Right lung (tissue), 10 donors: ENCODE measurements at places on chromosomes 3 and 15. TPM values are rescaled to one million over a fixed set of nuclear protein-coding genes. Genes with fewer than 3 reads are reported as not detected.

IFT80 gene
- polyA plus RNA-seq = 94.0 TPM

SLC12A8 gene
- polyA plus RNA-seq = 1.5 TPM

TMEM39A gene
- polyA plus RNA-seq = 67.4 TPM

XCR1 gene
- 0.80 TPM for polyA plus RNA-seq

PAK2 gene
- 46.7 TPM for polyA plus RNA-seq

- DNase-seq = no peak
Measured at GRCh38 chr3:155208183-155208800, 85.2 kb downstream of the STRIT1 start.

- DNase-seq = no peak
Measured at GRCh38 chr3:53079147-53079546, 33.3 kb upstream of the SFMBT1 start.

DNA sequence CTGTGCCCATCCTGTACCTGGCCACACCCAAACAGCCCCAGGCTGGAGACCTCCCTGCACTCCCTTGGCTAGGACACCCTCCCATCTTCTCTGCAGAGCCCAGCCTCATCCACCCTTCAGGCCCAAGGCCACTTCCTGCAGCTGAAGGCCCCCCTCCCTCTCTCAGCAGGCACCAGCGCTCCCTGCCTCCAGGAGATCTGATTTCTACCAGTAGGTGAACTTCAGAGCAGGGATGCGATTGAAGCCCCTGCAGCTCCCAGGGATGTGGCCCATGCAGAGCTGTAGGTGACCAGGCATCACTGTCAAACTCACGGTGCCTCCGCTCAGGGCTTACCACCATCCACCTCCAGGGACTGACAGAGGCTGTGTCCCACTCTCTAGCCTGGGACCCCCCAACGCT, 96.3 kb downstream of the NUP210 start:
- no peak for DNase-seq

GRCh38 chr15:85047271-85047948, 65.8 kb downstream of the PDE8A start:
- peak; percentile 41 for DNase-seq

DNA sequence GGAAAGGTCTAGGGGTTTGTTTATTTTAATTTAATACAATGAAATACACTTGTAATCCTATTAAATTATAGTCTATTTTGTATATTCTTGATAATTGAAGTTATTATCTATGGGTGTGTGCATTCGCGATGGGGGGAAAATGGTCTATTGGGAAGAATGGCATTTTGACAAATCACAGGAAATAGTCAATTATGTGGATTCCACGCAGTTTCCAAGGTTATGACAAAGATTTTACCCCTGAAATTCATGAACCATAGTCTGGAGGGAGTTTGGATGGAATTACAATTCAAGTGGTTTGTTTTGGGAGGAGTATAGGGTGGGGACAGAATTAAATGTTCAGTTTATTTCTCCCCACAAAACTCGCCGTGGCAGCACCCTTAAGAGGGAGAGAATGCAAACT, 66.5 kb downstream of the RBMS3 start:
- DNase-seq = no peak

DNA sequence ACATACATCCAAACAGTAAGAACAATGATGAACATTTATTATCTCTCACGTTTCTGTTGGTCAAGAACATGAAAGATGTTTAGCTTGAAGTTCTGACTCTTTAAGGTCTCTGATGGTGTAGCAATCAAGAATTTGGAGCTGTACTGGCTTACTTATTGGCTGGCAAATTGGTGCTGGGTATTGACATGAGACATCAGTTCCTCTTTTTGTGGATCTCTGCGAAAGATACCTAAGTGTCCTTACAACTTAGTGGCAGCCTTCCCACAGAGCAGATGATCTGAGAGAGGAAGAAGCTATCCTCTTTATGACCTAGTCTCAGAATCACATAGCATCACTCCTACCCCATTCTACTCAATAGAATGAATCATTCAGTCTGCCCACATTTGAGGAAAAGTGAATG, 309.8 kb upstream of the DCBLD2 start:
- DNase-seq = no peak

DNA sequence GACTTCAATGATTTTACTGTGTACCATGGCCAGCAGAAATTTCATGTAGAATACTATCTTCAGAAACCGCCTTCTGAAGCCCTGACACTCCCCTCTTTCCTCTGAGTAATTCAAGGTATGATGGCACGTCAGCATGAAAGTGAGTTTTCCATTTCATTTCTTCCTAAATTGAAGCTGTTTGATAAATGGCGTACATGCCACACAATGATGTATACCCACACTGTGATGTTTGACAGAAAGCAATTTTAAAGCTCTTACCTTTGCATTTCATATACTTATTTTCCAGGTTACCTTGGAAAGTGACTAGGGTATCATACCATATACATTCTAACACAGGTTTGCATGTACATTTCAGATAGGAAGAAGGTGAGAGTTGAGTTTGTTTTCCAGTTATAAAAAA, 147.9 kb upstream of the LRRC3B start:
- DNase-seq = no peak

- no peak for DNase-seq
Measured at GRCh38 chr15:63080634-63081250, 38.2 kb downstream of the TPM1 start.

- DNase-seq = no peak
Measured at GRCh38 chr3:157406394-157406793, 30.3 kb upstream of the PTX3 start.

- DNase-seq = no peak
Measured at GRCh38 chr3:64578797-64579196, 109.0 kb downstream of the ADAMTS9 start.

DNA sequence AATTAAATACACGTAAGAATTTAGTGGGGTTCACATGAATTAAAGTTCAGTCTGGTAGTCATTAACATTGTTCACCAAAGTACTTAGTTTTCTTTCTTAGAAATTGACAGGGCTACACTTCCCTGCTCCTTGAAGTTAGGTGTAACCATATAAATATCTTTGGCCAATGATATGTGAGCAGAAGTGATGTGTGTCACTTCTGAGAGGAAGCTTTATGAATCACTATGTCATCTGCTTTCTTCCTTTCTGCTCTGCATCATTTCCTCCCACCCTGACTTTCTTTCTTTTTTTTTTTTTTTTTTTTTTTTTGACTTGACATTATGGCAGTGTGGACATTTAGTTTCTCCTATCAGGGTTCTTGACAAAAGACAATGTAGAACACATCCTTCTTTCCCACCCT, 156.2 kb upstream of the COL8A1 start:
- DNase-seq = no peak

DNA sequence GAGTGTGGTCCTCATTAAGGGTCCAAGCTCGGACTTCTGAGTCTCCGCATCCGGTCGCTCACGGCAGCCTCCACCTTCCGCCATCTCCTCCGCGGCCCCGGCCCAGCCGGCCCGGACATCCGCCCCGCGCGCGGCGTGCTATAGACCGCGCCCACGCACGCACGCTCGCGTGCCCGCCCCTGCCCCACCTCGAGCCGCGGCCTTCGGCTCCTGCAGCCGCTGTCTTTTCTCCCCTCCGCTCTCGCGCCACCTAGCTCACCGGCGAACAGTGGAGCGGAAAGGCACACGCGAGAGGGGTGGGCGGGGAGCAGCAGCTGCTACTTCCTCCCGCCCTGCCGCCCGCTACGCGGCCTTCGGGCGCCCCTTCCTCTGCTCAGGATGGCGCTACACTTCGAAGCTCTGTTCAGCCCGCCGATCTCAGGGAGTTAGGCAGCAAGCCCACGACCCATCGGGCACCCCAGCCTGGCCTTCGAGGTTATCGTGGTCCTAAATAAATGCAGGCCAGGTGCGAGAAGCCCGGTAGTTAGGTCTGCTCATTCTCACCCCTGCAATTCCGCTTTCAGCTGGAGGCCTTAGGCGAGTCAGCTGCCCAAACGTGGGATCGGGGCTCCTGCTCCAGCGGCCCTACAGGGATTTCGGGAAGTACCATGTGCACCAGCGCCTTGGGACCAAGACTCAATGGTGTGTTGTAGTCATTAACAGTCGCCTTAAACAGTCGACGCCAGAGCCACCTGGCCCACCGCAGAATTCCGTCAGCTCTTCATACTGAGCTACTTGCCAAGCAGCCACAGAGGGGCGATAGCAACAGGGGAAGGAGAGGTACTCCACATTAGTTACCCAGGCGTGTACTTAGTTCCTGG, at the start of gene USP4:
TSS of gene USP4 (minus strand) at position 113 of the 860 bp plus-strand sequence. CDS start at position 84, 29 bp downstream.
- DNase-seq = peak; percentile 86

DNA sequence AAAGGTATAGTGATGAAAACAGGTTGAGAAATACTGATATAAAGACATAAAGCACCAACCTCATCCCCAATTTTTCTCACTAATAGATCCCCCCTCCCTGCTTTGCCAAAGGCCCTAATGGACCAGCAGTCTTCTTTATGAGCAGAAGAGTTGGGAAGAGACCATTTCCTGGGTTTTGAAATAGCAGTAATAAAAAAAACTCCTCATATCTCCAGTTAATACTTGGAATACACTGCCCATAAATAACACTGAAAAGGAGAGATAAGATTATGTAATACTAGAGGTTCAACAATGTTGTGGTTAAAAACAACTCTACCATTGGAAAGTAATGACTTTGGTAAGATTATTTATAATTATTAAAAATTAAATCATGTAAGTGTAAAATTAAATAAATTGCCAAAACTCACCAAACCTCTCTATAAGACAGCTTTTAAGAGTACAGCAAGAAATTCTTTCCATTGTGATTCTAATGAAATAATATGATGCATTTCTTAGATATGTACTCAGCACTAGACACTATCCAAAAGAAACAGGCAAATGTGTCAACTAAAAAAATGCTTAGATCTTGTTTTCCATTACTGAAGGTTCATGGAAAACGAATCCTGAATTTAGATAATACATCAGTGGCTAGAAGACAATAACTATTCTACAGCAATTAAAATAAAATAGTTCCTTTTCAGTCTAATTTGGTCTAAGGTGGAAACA, 88.2 kb downstream of the FAIM start:
- DNase-seq = no peak

GRCh38 chr3:8980756-8981257, 17.5 kb upstream of the RAD18 start:
- no peak for DNase-seq

DNA sequence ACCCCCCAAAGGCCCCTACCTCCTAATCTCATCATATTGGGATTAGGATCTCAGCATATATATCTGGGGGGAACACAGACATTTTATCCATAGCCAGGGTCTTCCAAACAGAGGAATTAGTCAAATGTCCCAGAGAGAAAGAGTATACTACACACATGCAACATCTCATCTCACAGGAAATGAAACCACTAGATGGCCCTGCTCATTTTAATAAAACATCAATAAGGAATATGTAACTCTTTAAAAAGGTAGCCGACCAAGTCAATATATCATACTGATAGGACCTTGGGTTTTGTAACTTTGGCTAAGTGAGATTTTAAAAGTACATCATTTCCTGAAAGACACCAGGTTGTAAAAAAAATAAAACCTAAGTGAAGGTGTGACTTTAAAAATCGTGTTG, 45.6 kb upstream of the THSD4 start:
- no peak for DNase-seq

DNA sequence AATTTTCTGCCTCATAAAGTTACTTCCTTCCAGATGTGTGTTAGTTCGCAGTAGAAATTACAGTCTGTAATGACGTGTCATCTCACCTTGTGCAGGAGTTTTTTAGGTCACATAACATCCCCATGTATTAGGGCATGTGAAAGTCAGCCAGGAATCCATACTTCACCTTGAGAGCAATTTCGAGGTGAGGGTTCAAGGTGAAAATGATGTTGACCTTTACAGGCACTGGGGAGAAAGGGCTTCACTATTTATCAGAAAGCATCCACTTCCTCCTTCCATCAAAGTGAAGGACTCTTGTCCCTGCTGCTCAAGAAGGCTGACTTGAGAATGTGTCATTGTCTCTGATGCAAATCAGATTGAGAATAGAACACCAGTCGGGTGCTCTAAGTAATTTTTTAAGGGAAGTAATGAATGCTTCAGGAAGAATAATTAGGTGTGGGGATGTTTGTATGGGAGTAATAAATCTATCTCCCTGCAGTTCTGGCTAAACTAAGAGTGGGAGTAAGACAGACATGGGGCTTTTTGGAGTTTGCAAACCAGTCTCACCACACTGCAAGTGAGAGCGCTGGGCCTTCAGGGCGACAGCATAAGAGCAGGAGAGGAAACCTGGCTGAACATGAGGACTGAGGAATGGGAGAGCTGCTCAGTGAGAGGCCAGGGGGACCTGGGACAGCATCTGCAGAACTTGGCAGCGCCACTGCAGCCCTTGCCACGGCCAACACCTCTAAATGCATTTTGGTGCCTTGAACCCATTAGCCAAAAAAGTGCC, 85.9 kb upstream of the IL12A start:
- no peak for DNase-seq

- DNase-seq = no peak
Measured at GRCh38 chr3:186105543-186105942, 3.3 kb downstream of the ETV5 start.

DNA sequence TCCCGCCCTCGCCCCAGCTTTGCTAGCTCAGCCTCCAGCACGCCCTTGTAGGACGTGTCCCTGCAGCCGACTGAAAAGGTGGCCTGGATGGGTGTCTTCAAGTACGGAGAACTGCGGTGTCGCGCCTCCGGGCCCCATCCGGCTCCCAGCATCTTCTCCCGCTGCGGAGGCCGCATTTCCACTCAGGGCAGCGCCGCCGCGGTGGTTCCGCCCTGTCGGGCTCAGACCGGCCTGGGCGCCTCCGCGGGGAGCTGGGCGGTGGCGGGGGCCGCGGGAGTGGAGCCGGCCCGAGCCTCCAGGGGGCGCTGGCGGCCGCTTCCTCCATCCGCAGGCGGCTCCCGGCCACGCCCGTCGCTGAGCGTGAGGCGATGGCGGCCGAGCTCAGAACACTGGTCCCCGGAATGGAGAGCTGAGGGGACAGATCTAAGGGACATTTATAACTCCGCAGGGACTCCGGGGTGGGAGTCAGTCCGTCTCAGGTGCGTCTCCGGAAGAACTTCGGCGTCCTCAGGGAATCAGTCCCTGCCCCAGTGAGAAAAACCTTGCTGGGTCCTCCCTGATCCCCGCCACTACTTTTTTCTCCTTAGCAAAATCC, 13.6 kb upstream of the SMCO1 start:
- DNase-seq = peak; percentile 63

DNA sequence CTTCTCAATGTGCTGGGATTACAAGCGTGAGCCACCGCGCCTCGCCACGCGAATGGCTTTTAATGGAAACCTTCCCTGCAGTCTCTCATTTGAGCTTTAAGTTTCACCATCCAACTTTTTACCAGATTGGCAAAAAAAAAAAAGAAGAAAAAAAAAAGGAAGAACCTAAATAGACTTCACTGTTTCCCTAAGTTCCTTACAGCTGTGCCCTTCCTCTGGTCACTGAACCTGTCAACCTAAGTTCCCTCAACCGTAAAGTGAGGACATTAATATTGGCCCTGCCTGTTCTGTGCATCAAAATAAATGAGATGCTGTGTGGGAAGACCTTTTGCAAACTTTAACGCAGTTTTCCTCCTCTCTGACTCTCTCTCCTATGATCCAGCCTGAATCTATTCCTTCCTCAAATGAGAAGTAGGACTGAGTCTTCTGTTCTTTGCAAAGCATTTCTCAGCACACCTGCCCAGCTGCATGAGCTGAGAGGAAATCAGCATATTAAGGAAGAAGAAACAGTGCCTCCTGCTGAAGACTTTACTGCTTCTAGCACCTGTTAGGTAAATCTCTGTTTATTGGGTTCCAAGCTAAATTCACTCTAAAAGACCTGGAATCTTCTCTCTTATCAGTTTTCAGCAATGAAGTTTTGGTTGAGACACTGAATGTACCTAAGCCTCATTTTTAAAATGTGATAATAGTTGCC, 99.6 kb upstream of the ETV5 start:
- no peak for DNase-seq
